Nephron progenitor cell (in vitro differentiated cells): ENCODE measurements at places on chromosomes 3 and 15.
A peak's percentile ranks its signal among the peaks of the same experiment; 100 is the strongest.

GRCh38 chr15:92320012-92320699 lies 73.5 kb upstream of the ST8SIA2 start:
- no peak overlapping the region for H3K27ac ChIP-seq
- no peaks in the 10 kb centered on the region for H3K36me3 ChIP-seq
- no peaks in the 10 kb centered on the region for H3K4me1 ChIP-seq
- no peak for DNase-seq
- no peak overlapping the region for H3K4me3 ChIP-seq

- DNase-seq, result no peak
- H3K4me1 ChIP-seq, result no peaks in the 10 kb centered on the region
- no peak overlapping the region for H3K4me3 ChIP-seq
- no peak overlapping the region for H3K27ac ChIP-seq
Observed at GRCh38 chr15:33395846-33396245, 85.1 kb downstream of the RYR3 start.

- H3K27me3 ChIP-seq, result peaks cover 6% of the 10 kb centered on the region
- no peak for DNase-seq
- H3K27ac ChIP-seq, result no peak overlapping the region
- peaks cover 25% of the 10 kb centered on the region for H3K4me1 ChIP-seq
- no peak overlapping the region for H3K4me3 ChIP-seq
Observed at GRCh38 chr3:142861926-142862325, 27.0 kb downstream of the PCOLCE2 start.

DNA sequence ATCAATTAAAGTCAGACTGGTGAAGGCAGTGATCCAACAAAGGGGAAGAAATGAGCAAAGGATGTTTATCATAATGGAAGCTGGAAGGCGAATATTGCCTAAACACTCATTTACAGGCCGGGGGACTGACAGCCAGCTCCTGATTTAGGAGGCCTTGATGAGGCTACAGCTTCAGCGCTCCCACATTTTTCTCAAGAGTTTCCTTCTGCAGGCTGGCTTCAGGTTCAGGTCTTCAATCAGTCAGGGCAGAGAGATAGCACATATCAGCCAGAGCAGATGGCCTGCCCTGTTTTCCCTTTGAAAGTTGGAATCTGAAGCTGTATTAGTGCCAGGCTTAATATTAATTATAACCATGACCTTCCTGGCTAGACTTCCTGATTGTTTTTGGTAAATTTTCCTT lies 218.9 kb downstream of the SV2B start:
- H3K4me1 ChIP-seq, result peaks cover 27% of the 10 kb centered on the region
- H3K36me3 ChIP-seq, result no peaks in the 10 kb centered on the region
- peaks cover 7% of the 10 kb centered on the region for H3K27me3 ChIP-seq
- no peak overlapping the region for H3K4me3 ChIP-seq

DNA sequence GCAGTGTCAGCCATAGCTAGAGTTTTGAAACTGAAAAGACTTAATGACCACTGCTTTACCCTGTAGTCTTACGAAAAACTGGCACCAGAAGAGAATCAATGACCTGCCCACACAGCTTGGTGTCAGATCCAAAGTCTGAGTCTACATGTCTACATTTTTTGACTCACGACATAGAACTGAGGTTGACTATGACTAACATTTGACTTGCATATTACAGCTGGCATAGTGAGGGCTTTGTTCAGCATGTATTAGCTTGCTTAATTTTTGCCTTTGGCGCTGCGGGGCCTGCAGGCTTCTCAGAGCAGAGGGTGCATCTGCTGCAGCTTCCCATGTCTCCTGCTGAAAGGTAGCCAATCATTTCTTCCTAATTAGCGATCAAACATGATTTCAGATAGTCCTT lies 167.0 kb downstream of the EBLN2 start:
- H3K27ac ChIP-seq, result no peak overlapping the region
- H3K4me1 ChIP-seq, result peaks cover 58% of the 10 kb centered on the region
- DNase-seq, result no peak
- H3K36me3 ChIP-seq, result no peaks in the 10 kb centered on the region
- H3K4me3 ChIP-seq, result no peak overlapping the region

DNA sequence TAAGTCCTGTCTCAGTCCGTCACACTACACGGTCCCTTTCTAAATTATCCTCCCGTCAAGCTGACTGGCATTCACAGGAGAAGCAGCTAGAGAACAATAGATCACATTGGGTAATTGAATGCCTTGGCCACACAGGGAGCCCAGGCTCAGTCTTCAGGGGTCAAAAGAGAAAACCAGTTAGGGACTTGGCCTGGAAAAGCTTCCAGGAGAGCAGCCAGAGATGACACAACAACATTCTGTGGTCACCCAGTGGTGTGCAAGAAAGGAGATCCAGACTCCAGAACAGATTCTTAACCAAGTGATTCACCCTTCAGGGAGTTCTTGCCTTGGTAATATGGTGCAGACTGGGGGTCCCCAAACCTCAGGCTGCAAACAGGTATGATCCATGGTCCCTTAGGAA lies 15.9 kb downstream of the ARHGAP31 start:
- no peak for DNase-seq
- H3K36me3 ChIP-seq, result peaks cover 23% of the 10 kb centered on the region
- H3K27me3 ChIP-seq, result no peaks in the 10 kb centered on the region
- no peak overlapping the region for H3K27ac ChIP-seq
- H3K4me3 ChIP-seq, result no peak overlapping the region

DNA sequence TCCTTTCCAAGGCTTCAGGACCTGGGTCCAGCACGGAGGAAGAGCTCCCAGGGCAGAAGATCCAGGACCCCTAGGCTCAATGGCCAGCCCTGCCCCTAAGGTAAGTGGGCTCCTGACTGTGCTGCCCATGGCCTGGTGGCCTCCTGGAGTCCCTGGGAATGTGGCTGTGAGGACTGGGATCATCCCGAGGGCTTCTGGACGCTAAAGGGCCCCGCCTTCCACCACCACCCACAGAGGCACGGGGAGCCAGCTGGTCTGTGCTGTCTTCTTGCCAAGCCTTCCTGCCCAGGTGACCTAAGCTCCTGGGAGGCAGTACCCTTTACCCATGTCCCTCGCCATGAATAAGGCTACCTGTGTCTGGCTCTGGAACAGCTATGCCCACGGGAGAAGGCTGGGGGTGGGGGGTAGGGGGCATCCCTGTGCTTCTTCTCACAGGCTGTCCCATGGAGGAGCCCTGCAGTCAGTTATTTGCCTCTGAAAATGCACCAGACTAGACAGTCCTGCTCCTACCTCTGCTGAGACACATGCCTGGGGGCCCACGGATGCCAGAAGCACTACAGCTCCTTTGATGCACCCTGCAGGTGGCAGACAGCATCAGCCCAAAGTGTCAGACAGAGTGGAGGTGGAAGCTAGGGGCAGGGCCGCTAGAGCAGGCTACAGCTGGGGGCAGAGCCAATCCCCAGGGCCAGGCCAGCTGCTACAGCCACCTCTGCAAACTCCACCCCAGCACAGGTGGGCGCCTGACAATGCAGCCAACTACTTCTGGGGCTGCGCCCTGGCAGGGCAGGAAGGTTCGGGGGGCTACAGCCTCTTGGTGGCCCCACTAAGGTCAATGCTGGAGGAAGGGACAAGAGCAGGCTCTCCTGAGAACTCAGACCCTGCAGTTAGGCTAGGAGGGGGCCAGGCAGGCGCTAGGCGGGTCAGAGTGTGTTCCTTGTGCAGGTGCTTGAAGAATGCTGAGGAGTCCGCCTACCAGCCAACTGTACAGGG lies 90.9 kb downstream of the SEC22A start:
- H3K36me3 ChIP-seq, result no peaks in the 10 kb centered on the region
- H3K4me3 ChIP-seq, result no peak overlapping the region
- no peak overlapping the region for H3K27ac ChIP-seq
- peaks cover 14% of the 10 kb centered on the region for H3K27me3 ChIP-seq
- DNase-seq, result no peak

GRCh38 chr3:136595913-136596697 lies 156.1 kb downstream of the STAG1 start:
- no peaks in the 10 kb centered on the region for H3K27me3 ChIP-seq
- no peak overlapping the region for H3K4me3 ChIP-seq
- peaks cover 20% of the 10 kb centered on the region for H3K36me3 ChIP-seq
- no peak for DNase-seq
- H3K27ac ChIP-seq, result no peak overlapping the region

- H3K27me3 ChIP-seq, result peaks cover 34% of the 10 kb centered on the region
- H3K4me1 ChIP-seq, result peaks cover 22% of the 10 kb centered on the region
- H3K4me3 ChIP-seq, result no peak overlapping the region
- peak overlapping the region; percentile 79 for H3K27ac ChIP-seq
- DNase-seq, result no peak
Observed at GRCh38 chr15:84950570-84951111, 31.0 kb upstream of the PDE8A start.

DNA sequence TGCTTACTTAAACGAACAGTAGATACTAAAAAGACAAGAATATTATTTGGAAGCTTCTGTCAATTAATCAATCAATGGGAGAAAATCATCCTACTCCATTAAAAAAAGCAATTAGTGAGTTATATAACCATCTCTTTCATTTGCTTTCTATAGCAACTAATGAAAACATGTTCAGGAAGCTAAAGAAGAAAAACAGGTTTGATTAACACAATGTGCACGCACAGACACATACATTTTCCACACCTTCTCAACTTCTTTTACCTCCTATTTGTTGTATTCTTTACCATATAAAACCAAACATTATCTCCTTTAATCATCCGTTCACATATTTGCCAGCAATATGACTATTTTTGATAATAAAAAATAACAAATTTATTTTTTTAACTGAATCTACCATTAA lies 111.3 kb downstream of the GBE1 start:
- H3K27ac ChIP-seq, result no peak overlapping the region
- H3K4me1 ChIP-seq, result no peaks in the 10 kb centered on the region
- H3K27me3 ChIP-seq, result no peaks in the 10 kb centered on the region
- H3K4me3 ChIP-seq, result no peak overlapping the region
- no peak for DNase-seq

- no peaks in the 10 kb centered on the region for H3K27me3 ChIP-seq
- no peak overlapping the region for H3K4me3 ChIP-seq
- H3K27ac ChIP-seq, result no peak overlapping the region
- H3K4me1 ChIP-seq, result no peaks in the 10 kb centered on the region
- no peaks in the 10 kb centered on the region for H3K36me3 ChIP-seq
- no peak for DNase-seq
Observed at GRCh38 chr3:7978087-7978422, 523.6 kb upstream of the LMCD1 start.

GRCh38 chr3:24336101-24336500 lies 158.5 kb downstream of the THRB start:
- no peaks in the 10 kb centered on the region for H3K27me3 ChIP-seq
- no peaks in the 10 kb centered on the region for H3K4me1 ChIP-seq
- H3K4me3 ChIP-seq, result no peak overlapping the region
- no peak overlapping the region for H3K27ac ChIP-seq
- no peak for DNase-seq

DNA sequence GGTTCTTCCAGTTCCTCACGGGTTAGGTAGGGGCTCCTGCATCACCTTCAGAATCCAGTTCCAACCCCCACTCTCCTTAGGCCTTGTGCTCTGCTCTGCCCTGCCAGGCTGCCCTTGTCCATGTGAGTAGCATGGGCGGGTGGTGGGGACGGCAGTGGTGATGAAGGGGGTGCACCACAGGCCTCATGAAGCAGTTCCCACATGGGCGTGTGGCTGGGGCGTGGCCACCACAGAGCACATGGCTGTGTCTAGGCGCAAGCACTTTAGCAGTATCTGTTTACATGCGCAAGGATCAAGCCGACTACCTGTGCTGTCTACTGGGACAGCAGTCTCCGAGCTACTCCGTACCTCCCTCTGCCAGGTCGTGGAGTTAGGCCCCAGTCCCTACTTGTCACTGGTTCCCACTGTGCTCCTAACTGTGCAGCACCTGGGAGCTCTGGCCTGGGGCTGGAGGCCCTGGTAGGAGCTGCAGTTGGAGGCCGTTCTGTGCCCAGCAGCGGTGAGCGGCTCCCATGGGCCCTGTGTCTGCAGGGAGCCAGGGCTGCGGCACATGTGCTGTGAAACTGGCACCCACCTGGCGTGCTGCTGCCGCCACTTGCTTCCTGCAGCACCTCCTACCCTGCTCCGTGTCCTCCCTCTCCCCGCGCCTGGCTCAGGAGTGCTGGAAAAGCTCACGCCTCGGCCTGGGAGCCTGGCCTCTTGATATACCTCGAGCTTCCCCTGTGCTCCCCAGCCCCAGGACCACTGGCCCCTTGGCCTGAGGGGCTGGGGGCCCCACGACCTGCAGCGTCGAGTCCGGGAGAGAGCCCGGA lies 53.5 kb downstream of the PLXNA1 start:
- H3K4me1 ChIP-seq, result peaks cover 9% of the 10 kb centered on the region
- H3K4me3 ChIP-seq, result no peak overlapping the region
- H3K36me3 ChIP-seq, result no peaks in the 10 kb centered on the region
- DNase-seq, result no peak
- no peak overlapping the region for H3K27ac ChIP-seq
- H3K27me3 ChIP-seq, result no peaks in the 10 kb centered on the region

DNA sequence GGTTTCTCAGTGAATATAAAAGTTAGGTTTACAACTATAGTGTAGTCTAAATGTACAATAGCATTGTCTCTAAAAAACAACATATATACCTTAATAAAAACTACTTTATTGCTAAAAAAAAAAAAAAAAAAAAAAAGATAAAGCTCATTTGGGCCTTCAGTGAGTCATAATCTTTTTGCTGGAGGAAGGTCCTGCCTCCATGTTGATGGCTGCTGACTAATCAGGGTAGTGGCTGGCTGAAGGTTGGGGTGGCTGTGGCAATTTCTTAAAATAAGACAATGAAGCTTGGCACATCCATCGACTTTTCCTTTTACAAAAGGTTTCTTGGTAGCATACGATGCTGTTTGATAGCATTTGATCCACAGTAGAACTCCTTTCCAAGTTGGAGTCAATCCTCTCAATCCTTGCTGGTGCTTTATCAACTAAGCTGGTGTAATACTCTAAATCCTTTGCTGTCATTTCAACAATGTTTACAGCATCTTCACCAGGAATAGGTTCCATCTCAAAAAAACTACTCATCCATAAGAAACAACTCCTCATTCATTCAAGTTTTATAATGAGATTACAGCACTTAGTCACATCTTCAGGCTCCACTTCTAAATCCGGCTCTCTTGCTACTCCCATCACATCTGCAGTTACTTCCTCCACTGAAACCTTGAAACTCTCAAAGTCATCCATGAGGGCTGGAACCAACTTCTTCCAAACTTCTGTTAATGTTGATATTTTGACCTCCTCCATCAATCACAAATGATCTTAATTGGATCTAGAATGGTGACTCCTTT lies 13.3 kb downstream of the ZNF280D start:
- H3K4me3 ChIP-seq, result no peak overlapping the region
- peaks cover 2% of the 10 kb centered on the region for H3K27me3 ChIP-seq
- no peaks in the 10 kb centered on the region for H3K4me1 ChIP-seq
- no peak overlapping the region for H3K27ac ChIP-seq
- peaks cover 17% of the 10 kb centered on the region for H3K36me3 ChIP-seq
- no peak for DNase-seq

- H3K36me3 ChIP-seq, result no peaks in the 10 kb centered on the region
- H3K4me3 ChIP-seq, result no peak overlapping the region
- H3K27ac ChIP-seq, result peak overlapping the region; percentile 75
- DNase-seq, result no peak
- peaks cover 13% of the 10 kb centered on the region for H3K4me1 ChIP-seq
Observed at GRCh38 chr15:39667382-39668127, 86.7 kb downstream of the THBS1 start.

DNA sequence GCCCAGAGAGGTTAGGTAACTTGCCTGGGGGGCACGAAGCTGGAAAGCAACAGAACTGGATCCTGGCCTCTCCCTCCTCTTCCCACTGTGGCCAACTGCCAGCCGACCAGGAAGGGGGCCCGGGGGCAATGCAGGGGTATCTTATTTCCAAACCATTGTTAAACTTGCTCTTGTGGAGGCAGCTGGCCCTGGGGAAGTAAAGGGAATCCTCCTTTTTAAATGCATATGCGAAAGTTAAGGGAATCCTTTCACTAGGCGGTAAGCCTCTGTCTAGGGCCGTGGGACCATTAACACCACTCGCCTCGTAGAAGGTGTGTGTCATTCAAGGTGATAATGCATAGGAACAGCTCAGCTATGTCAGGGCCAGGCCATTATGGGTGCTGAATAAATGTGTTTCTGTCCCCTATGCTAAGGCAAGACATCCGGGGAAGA lies 68.6 kb downstream of the ST6GAL1 start:
- H3K27ac ChIP-seq, result peak overlapping the region; percentile 81
- H3K27me3 ChIP-seq, result no peaks in the 10 kb centered on the region
- H3K4me1 ChIP-seq, result peaks cover 33% of the 10 kb centered on the region
- peak; percentile 19 for DNase-seq
